ENCODE measurements at places on chromosomes 5 and 9. TPM values are rescaled to one million over a fixed set of nuclear protein-coding genes. Genes with fewer than 3 reads are reported as not detected.

Gene ANKRD55
- total RNA-seq = 0.41 TPM

Gene HTR4
- total RNA-seq = not detected

Gene TOR2A
- total RNA-seq = 16.5 TPM

Gene TAF11L5
- not detected for total RNA-seq

DNA sequence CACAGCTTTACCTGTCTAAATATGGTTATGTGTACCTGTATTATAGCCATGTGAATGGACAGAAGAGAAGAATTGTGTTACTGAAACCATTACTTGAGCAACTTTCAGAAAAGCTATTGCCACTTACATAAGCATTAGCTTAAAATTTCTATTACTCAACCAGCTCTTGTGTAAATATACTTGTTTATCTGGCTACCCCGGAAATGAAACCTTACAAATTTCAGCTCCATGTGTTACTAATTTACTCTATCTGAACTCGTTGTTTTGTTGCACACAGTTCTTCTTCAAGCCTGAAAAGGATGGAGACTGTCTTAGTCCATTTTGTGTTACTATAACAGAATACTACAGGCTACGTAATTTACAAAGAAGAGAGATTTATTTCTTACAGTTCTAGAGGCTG is 22.5 kb upstream of the ADAMTSL1 start:
- no peak for DNase-seq
- no peak overlapping the region for H3K27ac ChIP-seq
- H3K4me1 ChIP-seq = no peaks in the 10 kb centered on the region
- no peak overlapping the region for H3K4me3 ChIP-seq
- no peaks in the 10 kb centered on the region for H3K27me3 ChIP-seq
- H3K36me3 ChIP-seq = no peaks in the 10 kb centered on the region

DNA sequence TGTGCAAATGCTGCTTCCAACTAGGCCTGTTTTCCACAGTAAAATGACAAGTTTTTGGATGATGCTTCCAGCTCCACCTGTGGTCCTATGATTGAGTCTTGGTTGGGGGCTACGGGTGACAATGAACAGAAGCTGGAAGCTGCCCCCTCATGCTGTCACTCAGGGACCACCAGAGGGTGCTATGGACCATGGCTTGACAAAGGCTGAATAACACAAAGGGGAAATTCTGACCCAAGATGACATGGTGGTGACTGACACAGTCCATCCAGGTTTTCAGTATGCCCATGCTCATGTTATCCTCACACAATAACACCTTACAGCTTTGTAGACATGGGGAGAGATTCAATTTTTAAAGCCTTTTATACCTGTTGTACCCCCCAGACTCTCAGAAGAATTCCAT is 23.9 kb upstream of the SAP30L start:
- no peaks in the 10 kb centered on the region for H3K27me3 ChIP-seq
- H3K4me3 ChIP-seq = no peak overlapping the region
- no peaks in the 10 kb centered on the region for H3K4me1 ChIP-seq
- peaks cover 35% of the 10 kb centered on the region for H3K36me3 ChIP-seq
- DNase-seq = no peak

DNA sequence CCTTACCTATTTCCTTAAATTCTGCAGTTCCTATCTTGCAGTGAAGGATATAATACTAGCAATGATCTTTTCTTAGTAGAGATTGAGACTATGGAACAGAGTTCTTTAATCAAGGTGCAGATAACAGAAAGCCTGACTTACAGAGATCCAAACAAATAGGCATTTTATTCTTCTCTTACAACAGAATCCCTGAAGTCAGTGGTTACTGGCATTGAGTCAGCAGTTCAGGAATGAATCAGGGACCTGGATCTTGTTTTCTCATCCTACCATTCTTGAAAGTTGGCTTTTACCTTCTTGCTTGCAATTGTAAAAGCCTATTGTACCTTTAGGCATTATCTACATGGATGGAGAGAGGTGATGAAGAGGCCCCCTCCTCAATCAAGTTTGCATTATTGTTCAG is 47.5 kb upstream of the TLE4 start:
- DNase-seq = no peak
- H3K36me3 ChIP-seq = no peaks in the 10 kb centered on the region
- H3K27me3 ChIP-seq = no peaks in the 10 kb centered on the region
- no peaks in the 10 kb centered on the region for H3K4me1 ChIP-seq
- no peak overlapping the region for H3K4me3 ChIP-seq

- peaks cover 100% of the 10 kb centered on the region for H3K27me3 ChIP-seq
- H3K4me1 ChIP-seq = peaks cover 55% of the 10 kb centered on the region
- peak overlapping the region; percentile 59 for H3K4me3 ChIP-seq
These were observed 2.4 kb upstream of the DMRT2 start for GRCh38 chr9:1047591-1048230.

- H3K27ac ChIP-seq = no peak overlapping the region
- no peak overlapping the region for H3K4me3 ChIP-seq
- H3K27me3 ChIP-seq = no peaks in the 10 kb centered on the region
- no peaks in the 10 kb centered on the region for H3K36me3 ChIP-seq
These were observed 112.0 kb downstream of the ADAMTS16 start for GRCh38 chr5:5252106-5252505.

- H3K27me3 ChIP-seq = no peaks in the 10 kb centered on the region
- no peaks in the 10 kb centered on the region for H3K36me3 ChIP-seq
- no peaks in the 10 kb centered on the region for H3K4me1 ChIP-seq
- H3K4me3 ChIP-seq = no peak overlapping the region
- H3K27ac ChIP-seq = no peak overlapping the region
These were observed 82.4 kb downstream of the SH3RF2 start for GRCh38 chr5:146018514-146019375.

GRCh38 chr5:169013846-169014245 is 287.1 kb downstream of the SLIT3 start:
- H3K27me3 ChIP-seq = no peaks in the 10 kb centered on the region
- H3K36me3 ChIP-seq = no peaks in the 10 kb centered on the region
- DNase-seq = no peak
- no peak overlapping the region for H3K4me3 ChIP-seq
- no peak overlapping the region for H3K27ac ChIP-seq

- H3K36me3 ChIP-seq = no peaks in the 10 kb centered on the region
- no peaks in the 10 kb centered on the region for H3K4me1 ChIP-seq
- no peak overlapping the region for H3K4me3 ChIP-seq
- H3K27ac ChIP-seq = no peak overlapping the region
- no peaks in the 10 kb centered on the region for H3K27me3 ChIP-seq
These were observed 31.6 kb downstream of the SLC1A3 start for GRCh38 chr5:36638056-36638455.

DNA sequence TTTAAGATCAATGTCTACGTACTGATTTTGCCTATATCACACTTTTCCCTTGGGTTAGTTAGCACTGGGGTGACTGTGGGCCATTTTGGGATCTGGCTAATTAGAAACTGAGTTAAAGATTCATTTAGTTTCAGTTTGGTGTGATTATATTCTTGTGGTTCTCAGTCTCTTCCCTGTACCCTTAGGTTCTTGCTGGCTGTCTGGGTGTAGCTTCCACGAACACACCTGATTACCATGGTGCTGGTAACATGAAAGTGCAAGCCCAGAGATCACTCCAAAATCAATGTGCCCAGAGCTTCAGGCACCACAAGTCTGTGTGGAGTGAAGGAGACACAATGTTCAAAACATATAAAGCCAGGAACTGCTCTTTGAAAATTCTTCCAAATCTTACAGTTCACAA is 248.1 kb downstream of the PDE4D start:
- no peaks in the 10 kb centered on the region for H3K4me1 ChIP-seq
- no peak overlapping the region for H3K27ac ChIP-seq
- H3K36me3 ChIP-seq = no peaks in the 10 kb centered on the region
- no peak overlapping the region for H3K4me3 ChIP-seq
- no peak for DNase-seq

DNA sequence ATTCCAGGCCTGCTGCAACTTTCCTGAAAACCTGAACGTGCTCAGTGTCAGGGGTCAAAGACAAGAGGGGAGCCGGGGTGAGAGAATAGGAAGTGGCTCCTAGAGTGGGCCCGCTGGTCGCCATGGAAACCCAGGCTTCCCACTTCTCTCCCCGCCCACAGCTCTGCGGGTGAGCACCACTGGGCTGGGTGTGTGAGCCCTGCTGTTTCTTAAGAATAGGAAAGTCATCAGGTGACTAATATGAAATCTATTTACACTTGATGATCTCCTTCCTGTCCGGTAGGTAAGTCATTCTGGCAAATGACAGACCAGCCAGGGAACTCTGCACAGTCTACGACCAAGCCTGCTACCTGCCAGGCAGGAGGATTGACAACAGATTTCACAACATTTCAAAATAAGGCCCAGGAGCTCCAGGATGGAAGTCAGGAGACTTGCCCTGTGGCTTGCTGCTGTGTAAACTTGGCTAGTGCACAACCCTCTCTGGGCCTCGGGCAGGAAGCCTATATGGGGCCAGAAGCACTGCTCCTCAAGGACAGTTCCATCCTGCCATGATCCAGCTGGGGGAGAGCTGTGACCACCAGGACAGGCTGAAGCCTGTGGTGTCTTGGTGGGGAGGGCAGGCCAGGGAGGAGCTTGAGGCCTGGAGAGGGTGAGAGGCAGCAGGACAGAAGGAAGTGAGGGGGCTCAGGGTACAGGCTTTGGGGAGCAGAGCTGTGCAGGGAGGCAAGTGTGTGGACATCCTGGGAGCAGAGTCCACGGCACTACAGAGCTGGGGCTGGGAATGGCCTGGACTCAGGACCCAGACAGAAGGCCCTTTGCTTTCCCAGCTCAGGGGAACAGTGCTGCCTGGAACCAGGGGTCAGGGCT is 60.6 kb downstream of the SHB start:
- H3K4me1 ChIP-seq = peaks cover 58% of the 10 kb centered on the region
- H3K4me3 ChIP-seq = no peak overlapping the region
- peaks cover 3% of the 10 kb centered on the region for H3K36me3 ChIP-seq
- no peaks in the 10 kb centered on the region for H3K27me3 ChIP-seq
- peak; percentile 94 for DNase-seq

DNA sequence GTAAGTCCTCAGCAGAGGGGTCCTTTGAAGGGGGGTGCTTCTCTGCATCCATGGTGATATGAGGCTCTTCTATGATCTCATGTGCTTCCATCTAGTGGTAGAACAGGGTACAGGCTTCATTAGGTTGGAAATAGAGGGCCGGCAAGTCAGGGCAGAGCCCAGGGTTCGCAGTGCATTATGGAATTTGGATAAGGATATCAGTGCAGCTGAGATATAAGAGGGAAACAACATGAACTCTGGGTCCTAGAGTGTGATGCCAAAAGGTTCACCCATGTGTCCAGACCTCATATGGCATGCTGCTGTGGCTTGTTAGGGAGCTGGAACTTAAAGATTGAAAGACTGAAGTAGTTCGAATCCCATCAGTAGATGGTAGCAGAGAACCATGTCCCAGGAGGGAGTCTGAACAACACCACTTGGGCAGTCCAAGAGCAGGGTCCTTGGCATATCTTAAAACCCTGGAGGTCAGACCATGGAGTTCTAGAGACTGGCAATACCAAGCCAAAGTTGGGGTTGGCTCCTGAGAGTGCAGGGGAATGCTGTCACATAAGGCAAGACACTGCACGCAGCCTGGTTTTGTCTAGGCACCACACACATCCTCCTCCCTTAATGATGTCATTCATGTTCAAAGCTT is 2.3 kb downstream of the FAM221B start:
- H3K36me3 ChIP-seq = no peaks in the 10 kb centered on the region
- no peak for DNase-seq
- peaks cover 23% of the 10 kb centered on the region for H3K4me1 ChIP-seq

- H3K36me3 ChIP-seq = no peaks in the 10 kb centered on the region
These were observed 464 bp downstream of the CEMIP2 start for GRCh38 chr9:71767776-71768321.

DNA sequence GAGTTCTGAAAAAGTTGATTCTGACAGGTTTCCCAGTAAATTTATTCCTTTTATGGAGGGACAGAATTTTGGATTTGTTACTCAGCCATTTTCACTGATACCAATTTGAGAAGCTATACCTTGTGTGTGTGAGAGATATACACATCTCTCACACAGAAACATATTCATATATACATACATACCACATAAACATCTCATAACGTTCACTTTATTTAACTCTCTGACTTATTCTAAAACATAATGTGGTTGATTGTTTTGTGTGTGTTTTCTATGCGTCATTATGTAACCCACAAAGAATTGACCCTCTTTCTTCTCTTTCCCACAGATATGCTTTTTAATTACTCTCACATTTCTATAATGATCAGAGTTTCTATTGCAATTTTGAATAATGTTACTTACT is 570.8 kb upstream of the TLE4 start:
- H3K27ac ChIP-seq = no peak overlapping the region
- no peak overlapping the region for H3K4me3 ChIP-seq
- no peaks in the 10 kb centered on the region for H3K36me3 ChIP-seq
- no peaks in the 10 kb centered on the region for H3K27me3 ChIP-seq

DNA sequence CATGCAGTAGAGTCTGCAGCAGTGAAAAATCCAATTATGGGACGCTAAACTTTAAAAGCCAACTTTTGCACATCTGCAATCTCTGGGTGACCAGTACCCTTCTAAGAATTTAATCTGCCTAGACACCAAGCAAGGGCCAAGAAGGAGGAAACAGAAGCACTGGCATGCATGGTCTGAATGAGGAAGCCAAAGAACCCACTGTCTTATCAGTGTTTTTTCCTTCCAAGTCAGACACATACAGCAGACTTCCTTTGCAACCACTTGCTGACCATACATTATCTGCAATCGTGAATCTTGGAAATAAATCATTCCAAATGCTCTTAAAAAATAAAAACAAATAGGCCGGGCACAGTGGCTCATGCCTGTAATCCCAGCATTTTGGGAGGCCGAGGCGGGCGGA is 65.9 kb downstream of the DEPDC1B start:
- H3K27ac ChIP-seq = no peak overlapping the region
- no peak overlapping the region for H3K4me3 ChIP-seq
- DNase-seq = no peak

GRCh38 chr5:150562832-150563231 is 54.9 kb downstream of the NDST1 start:
- no peaks in the 10 kb centered on the region for H3K27me3 ChIP-seq
- no peak overlapping the region for H3K27ac ChIP-seq
- H3K36me3 ChIP-seq = no peaks in the 10 kb centered on the region
- no peak for DNase-seq
- no peak overlapping the region for H3K4me3 ChIP-seq

DNA sequence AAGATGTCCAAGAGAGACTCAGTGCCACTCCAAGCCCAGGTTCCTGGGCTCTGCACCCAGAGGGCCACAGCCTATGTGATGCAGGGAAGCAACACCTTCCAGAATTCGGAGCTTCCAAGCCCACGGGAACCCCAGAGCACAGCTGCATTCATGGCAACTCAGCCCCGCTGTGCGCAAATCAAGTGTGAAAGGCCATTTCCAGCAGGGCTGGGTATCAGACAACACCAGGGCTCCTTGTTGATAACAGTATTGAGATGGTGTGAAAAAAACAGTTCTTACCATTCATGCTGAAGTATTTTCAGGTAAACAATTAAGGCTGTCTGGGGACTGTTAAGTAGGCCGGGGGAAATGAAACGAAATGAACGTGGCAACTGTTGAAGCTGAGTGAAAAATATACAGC is 10.1 kb downstream of the ROR2 start:
- H3K27me3 ChIP-seq = peaks cover 4% of the 10 kb centered on the region
- H3K4me1 ChIP-seq = peaks cover 3% of the 10 kb centered on the region
- DNase-seq = no peak

- no peak overlapping the region for H3K27ac ChIP-seq
- no peak for DNase-seq
- peaks cover 16% of the 10 kb centered on the region for H3K4me1 ChIP-seq
- H3K27me3 ChIP-seq = no peaks in the 10 kb centered on the region
These were observed 357.6 kb upstream of the RPS23 start for GRCh38 chr5:82635561-82636288.

All from lower lobe of right lung (tissue), 2 donors.